ENCODE measurements at places on chromosomes 5 and 9. TPM values are rescaled to one million over a fixed set of nuclear protein-coding genes. Genes with fewer than 3 reads are reported as not detected.

Gene SPINK7
- total RNA-seq, result not detected

Gene EIF4E1B
- not detected for total RNA-seq

Gene TERT
- 2.7 TPM for total RNA-seq

Gene ECSCR
- total RNA-seq, result not detected

Gene CKMT2
- total RNA-seq, result not detected

Gene MTX3
- total RNA-seq, result 7.8 TPM

Gene GPSM1
- 13.6 TPM for total RNA-seq

Gene STC2
- total RNA-seq, result 35.2 TPM

Gene PRRX2
- 5.6 TPM for total RNA-seq

Gene LCN15
- total RNA-seq, result not detected

Gene ISOC1
- total RNA-seq, result 16.1 TPM
